Activated naive CD8-positive, alpha-beta T cell treated with anti-CD3 and anti-CD28 coated beads, Interleukin-2, amount 10 ng/mL, durations not matched to agents 7 days and 5 days (primary cell): ENCODE measurements at places on chromosomes 16 and 17. TPM values are rescaled to one million over a fixed set of nuclear protein-coding genes. Genes with fewer than 3 reads are reported as not detected.

Gene MT1A
- not detected for total RNA-seq

Gene KRT27
- not detected for total RNA-seq

Gene KRT32
- not detected for total RNA-seq

DNA sequence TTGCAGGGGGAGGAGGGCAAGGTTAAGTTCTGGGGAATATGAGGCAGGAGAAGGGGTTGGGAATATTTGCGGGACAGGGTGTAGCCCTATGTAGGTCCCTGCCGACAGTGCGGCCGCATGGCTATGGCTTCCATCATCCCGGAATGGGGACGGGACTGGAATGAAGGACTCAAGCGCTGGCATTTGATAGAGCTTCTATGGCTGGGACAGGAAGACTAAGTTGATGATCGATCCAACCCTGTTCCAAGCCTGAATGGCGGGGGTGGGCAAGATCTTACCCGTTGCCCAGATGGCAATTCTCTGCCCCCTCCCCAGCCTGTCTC lies 47.1 kb downstream of the SRCIN1 start:
- no peak overlapping the region for H3K27ac ChIP-seq
- H3K4me3 ChIP-seq, result peak overlapping the region; percentile 85
- peaks cover 45% of the 10 kb centered on the region for H3K27me3 ChIP-seq
- no peak for DNase-seq
- no peaks in the 10 kb centered on the region for H3K36me3 ChIP-seq

GRCh38 chr17:73052923-73053322 lies 39.6 kb downstream of the SLC39A11 start:
- peaks cover 14% of the 10 kb centered on the region for H3K36me3 ChIP-seq
- H3K4me1 ChIP-seq, result no peaks in the 10 kb centered on the region
- H3K27me3 ChIP-seq, result no peaks in the 10 kb centered on the region
- no peak for DNase-seq
- no peak overlapping the region for H3K27ac ChIP-seq

DNA sequence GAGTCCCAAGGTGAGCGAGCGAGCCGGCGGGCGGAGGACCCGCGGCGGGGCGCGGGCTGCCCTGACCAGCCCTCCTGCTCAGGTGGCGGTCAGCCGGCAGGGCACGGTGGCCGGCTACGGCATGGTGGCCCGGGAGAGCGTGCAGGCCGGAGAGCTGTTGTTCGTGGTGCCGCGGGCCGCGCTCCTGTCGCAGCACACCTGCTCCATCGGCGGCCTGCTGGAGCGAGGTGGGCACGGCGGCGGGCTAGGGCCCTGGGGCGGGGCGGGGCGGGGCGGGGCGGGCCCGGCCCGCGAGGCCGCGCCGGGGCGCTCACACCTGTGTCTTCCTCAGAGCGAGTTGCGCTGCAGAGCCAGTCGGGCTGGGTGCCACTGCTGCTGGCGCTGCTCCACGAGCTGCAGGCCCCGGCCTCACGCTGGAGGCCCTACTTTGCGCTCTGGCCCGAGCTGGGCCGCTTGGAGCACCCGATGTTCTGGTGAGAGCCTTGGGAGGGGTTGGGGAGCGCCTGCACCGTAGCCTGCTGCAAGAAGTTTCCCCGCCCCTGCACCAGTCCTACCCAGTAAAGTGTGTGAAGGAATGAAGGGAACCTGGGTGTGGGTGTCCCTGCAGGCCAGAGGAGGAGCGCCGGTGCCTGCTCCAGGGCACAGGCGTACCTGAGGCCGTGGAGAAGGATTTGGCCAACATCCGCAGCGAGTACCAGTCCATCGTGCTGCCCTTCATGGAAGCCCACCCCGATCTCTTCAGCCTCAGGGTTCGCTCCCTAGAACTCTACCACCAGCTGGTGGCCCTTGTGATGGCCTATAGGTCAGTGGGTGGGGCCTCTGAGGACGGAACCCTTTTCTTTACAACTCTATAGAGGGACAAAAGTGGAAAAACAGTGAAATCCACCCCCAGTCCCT lies 802 bp downstream of the SETD6 start:
- DNase-seq, result peak; percentile 70
- H3K27ac ChIP-seq, result peak overlapping the region; percentile 78
- peak overlapping the region; percentile 88 for H3K4me3 ChIP-seq

- no peak for DNase-seq
- no peak overlapping the region for H3K27ac ChIP-seq
- peaks cover 6% of the 10 kb centered on the region for H3K27me3 ChIP-seq
- no peaks in the 10 kb centered on the region for H3K36me3 ChIP-seq
- no peaks in the 10 kb centered on the region for H3K4me1 ChIP-seq
- H3K4me3 ChIP-seq, result no peak overlapping the region
Measured at GRCh38 chr17:41449008-41449407, 8.2 kb upstream of the KRT38 start.

DNA sequence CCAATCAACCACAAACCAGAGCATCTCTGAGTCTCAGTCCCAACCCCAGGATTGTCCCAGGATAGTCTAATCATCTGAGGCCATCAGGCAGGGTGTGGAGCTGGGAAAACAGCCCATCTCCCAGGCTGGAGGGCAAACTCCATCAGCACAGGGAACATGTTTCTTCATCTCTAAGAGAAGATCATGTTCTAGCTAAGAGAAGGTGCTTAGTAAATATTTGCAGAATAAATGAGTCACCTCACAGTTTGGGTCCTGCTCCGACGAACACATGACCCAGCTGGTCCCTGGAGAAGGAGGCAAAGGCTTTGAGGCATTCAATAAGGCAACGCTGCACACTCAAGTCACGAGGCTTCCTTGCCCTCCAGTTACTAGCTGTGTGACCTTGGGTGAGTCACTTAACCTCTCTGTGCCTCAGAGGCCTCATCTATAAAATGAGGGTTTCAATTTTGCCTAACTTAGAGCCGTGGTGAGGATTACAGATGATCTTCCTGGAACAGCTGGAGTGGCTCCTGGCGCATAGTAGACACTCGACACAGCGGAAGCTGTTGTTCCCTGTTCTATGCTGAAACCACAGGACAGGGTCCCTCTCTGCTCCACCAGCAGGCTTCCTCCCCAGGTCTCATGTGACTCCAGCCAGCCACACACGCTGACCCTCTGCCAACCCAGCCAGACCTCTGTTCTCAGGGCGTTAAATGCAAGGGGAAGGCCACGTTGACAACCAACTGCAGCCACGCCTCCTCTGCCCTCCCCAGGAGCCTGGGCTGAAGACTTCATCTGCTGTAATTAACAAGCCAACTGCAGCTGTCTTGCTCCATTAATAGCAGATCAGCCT lies 10.3 kb upstream of the RPL38 start:
- peaks cover 12% of the 10 kb centered on the region for H3K27me3 ChIP-seq
- no peak overlapping the region for H3K27ac ChIP-seq
- H3K4me1 ChIP-seq, result peaks cover 11% of the 10 kb centered on the region
- no peak for DNase-seq

GRCh38 chr17:35808240-35808961 lies 883 bp upstream of the TAF15 start:
- H3K4me1 ChIP-seq, result peaks cover 41% of the 10 kb centered on the region
- H3K36me3 ChIP-seq, result no peaks in the 10 kb centered on the region
- peak overlapping the region; percentile 93 for H3K4me3 ChIP-seq
- no peak for DNase-seq
- peak overlapping the region; percentile 99 for H3K27ac ChIP-seq

DNA sequence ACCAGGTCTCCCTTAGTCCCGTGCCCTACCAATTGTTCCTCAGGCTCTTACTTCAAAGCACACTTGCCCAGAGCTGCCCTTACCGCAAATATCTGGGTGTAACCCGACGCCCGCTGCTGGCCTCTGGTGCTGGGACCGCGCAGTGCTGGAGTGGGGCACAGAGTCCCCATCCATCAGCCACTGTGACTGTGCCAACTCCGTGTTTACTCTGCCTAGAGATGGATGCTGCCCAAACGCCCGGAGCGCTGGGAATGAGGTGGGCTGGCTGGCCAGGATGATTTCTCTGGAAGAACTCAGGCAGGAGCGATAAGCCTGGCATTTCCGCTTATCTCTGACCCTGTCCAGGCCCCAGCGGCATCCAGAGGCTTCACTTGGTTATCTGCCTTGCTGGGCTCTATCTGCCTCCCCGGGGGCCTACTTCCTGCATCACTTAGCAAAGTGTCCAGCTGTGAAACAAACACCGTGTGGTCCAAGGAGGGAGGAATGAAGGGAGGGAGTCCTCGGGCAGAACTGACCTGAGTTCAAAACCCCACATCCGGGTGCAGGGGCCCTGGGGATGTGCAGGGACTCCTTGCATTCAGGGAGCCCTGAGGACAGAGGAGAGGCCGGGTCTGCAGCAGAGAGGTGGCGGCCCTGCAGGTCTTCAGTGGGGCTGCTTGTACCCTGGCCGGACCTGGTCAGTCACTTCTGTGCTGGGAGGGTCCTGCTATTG lies 9.4 kb upstream of the MYLK3 start:
- DNase-seq, result no peak
- no peaks in the 10 kb centered on the region for H3K36me3 ChIP-seq
- H3K27me3 ChIP-seq, result peaks cover 6% of the 10 kb centered on the region
- no peak overlapping the region for H3K27ac ChIP-seq
- no peaks in the 10 kb centered on the region for H3K4me1 ChIP-seq

DNA sequence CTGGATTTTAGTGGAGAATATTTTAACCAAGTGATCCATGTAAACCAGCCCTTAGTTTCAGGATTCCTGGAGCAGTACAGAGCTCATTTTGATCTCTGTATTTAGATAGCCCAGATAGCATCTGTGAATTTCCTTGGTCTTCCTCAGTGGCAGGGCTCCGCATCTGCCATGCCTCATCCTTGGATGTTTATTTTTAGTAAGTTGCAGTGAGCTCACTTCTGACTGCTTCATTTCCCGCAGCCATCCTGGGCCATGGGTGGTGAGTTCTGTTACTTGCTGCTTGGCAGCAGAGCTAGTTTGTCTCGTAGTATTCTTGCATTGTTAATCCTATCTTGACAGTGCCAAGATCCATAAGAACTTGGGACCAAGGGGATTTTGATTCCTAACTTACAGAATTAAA lies 33.7 kb downstream of the IST1 start:
- peaks cover 18% of the 10 kb centered on the region for H3K36me3 ChIP-seq
- no peak overlapping the region for H3K4me3 ChIP-seq
- DNase-seq, result no peak
- H3K27me3 ChIP-seq, result no peaks in the 10 kb centered on the region

GRCh38 chr17:42774066-42774745 lies 957 bp downstream of the VPS25 start:
- H3K27me3 ChIP-seq, result no peaks in the 10 kb centered on the region
- peak overlapping the region; percentile 100 for H3K4me3 ChIP-seq
- H3K36me3 ChIP-seq, result peaks cover 15% of the 10 kb centered on the region
- peak overlapping the region; percentile 97 for H3K27ac ChIP-seq
- peaks cover 22% of the 10 kb centered on the region for H3K4me1 ChIP-seq

GRCh38 chr17:40073454-40074174 lies 10.8 kb downstream of the THRA start:
- DNase-seq, result no peak
- H3K27me3 ChIP-seq, result no peaks in the 10 kb centered on the region
- no peak overlapping the region for H3K4me3 ChIP-seq

GRCh38 chr16:66895689-66895979 lies 15.3 kb downstream of the PDP2 start:
- peaks cover 15% of the 10 kb centered on the region for H3K4me1 ChIP-seq
- no peak for DNase-seq
- no peak overlapping the region for H3K4me3 ChIP-seq
- peaks cover 2% of the 10 kb centered on the region for H3K36me3 ChIP-seq
- peaks cover 3% of the 10 kb centered on the region for H3K27me3 ChIP-seq

DNA sequence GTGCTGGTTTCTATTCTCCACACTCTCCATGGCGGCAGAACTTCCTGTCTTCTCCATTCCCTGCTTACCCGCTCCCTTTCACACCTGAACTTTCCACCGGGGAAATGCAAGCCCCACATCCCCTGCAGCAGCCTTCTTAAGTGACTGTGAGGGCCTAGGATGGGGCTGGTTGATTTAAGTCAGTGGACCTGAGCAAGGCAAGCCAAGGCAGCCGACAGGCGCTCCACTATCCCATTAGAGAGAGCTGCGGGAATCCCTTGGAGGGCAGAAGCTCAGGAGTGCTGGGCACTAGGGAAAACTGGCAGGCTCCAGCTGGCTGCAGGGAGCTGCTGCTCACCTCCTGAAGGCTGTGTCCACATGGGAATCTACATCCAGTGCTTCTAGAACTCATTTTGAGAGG lies 36.1 kb upstream of the SLC25A19 start:
- H3K27me3 ChIP-seq, result no peaks in the 10 kb centered on the region
- no peak for DNase-seq
- H3K27ac ChIP-seq, result peak overlapping the region; percentile 17
- peaks cover 23% of the 10 kb centered on the region for H3K36me3 ChIP-seq
- no peak overlapping the region for H3K4me3 ChIP-seq
- peaks cover 33% of the 10 kb centered on the region for H3K4me1 ChIP-seq

DNA sequence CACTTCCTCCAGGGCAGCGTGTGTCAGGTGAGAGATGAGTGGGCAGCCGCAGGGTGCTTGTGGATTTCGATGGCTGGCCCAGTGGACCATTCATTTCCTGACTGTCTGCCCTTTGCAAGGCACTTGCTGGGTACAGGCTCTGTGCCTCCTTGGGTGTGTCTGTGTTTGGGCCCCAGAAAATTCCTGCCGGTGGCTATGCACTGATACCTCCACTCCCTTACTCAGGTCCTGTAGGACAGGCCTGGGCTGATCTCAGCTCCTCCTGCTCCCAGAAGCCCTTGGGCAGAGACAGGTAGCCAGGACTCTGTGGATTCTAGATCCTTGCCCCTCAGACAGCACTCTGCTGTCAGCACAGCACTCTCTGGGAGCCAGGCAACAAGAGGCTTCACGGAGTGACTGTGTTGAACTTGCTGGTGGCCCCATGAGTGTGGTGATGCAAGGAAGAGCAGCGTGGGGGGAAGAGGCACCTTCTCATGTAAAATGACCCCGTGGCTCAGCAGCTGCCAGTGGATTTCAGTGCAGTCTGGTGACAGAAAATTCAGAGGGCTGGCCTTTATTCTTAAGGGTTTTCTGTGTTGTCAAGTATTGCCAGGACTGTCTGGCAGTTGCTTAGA lies 29.0 kb downstream of the PGS1 start:
- peaks cover 22% of the 10 kb centered on the region for H3K36me3 ChIP-seq
- H3K27me3 ChIP-seq, result no peaks in the 10 kb centered on the region
- no peak overlapping the region for H3K27ac ChIP-seq
- H3K4me3 ChIP-seq, result no peak overlapping the region
- no peak for DNase-seq
- peaks cover 32% of the 10 kb centered on the region for H3K4me1 ChIP-seq

DNA sequence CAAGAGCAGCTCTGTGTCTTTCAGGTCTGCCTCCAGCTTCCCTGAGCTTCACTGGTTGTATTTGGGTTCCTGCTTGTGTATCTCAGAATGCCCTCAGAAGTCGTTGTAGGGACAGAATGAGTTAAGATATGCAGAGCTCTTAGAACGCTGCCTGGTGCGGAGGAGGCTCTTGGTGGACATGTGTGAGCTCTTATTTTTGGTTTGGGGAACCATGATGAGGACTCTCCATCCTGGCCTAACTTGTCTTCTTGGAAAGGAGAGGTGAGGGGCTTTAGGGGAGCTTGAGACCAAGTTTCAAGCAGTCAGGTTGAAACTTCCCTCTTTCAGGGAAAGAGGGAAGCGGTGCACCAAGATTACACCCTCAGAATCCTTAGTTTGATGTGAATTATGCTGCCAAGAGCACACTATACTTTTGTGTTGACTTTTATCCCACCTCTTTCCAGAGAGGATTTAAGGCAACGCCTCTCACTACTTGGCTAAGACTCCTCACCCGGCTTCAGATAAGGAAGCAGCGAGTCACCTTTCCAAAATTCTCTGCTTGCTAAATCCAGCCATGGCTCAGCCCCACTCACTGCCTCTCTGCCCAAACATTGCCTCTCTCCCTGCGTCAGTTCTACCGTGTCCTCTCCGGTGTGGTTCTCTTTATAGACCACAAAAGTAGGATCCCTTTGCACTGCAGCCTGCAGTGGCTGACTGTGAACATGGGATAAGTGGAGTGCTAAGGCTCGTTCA lies 12.7 kb downstream of the CDK5RAP3 start:
- H3K36me3 ChIP-seq, result peaks cover 28% of the 10 kb centered on the region
- H3K4me1 ChIP-seq, result peaks cover 30% of the 10 kb centered on the region
- H3K4me3 ChIP-seq, result no peak overlapping the region
- H3K27me3 ChIP-seq, result no peaks in the 10 kb centered on the region
- peak overlapping the region; percentile 65 for H3K27ac ChIP-seq
